ENCODE measurements at places on chromosomes 6 and 20.
A peak's percentile ranks its signal among the peaks of the same experiment; 100 is the strongest.

GRCh38 chr20:39660965-39661364 is 698.8 kb downstream of the DHX35 start:
- no peak for DNase-seq

- peak; percentile 32 for DNase-seq
Measured at GRCh38 chr20:3753098-3753497, 14.5 kb downstream of the ADISSP start.

DNA sequence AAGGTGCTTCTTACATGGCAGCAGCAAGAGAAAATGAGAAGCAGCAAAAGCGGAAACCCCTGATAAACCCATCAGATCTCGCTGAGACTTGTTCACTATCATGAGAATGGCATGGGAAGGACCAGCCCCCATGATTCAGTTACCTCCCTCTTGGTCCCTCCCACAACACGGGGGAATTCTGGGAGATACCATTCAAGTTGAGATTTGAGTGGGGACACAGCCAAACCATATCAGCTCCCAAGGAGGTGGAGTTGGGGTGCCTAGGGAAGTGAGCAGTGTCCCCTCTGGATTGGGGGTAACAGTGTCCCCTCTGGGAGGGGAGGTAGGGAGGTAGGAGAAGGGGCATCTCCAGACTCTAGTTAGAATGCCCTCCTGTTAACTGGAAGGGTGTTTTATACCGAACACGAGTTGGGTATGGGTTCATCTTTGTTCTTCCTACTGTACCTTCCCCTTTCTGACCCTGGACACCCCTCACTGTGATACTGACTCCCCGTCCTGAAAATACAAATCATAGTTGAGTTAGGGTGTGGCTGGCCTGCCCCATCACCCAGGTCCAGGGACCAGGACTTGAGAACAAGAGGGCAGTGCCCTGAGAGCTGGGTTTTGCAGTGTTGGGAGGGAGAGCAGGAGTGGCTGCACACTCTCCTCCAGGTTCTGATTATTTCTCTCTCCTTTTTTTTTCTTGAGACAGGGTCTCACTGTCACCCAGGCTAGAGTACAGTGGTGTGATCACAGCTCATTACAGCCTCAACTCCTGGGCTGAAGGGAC is 62.0 kb downstream of the EFCAB8 start:
- no peak for DNase-seq

- DNase-seq, result no peak
Measured at GRCh38 chr6:127022302-127022701, 96.2 kb upstream of the RSPO3 start.

- no peak for DNase-seq
Measured at GRCh38 chr6:130105996-130106704, 87.8 kb downstream of the L3MBTL3 start.
